ENCODE measurements at places on chromosomes 7 and 10.

DNA sequence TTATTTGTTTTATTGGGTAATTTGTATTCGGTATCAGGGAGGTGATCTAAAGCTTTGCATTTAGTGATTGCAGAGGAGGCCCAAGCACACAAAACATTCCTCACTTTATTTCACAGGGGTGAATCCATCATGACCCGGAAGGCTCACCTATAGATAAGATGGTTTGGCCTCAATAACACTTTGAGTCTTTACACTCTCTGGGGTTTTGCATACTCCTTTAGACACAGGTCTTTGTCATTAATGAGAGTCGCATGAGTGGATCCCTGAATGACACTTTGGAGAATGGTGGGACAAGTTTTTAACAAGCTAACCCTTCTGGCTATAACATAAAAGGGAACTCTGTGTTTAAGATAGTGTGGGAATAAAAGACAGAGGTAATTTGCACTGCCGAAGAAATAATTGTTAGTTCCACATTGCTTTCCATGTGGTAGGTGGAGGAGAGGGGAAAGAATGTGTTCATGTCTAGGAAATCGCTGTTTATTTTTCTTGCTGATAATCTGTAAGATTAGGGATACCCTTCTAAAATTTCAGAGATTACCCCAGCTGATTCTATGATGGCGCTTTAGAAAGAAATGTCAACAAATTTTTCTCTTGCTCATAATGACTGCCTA lies 455.8 kb downstream of the TFEC start:
- no peak for DNase-seq

GRCh38 chr10:84826704-84827103 lies 498.3 kb downstream of the CCSER2 start:
- DNase-seq = no peak

DNA sequence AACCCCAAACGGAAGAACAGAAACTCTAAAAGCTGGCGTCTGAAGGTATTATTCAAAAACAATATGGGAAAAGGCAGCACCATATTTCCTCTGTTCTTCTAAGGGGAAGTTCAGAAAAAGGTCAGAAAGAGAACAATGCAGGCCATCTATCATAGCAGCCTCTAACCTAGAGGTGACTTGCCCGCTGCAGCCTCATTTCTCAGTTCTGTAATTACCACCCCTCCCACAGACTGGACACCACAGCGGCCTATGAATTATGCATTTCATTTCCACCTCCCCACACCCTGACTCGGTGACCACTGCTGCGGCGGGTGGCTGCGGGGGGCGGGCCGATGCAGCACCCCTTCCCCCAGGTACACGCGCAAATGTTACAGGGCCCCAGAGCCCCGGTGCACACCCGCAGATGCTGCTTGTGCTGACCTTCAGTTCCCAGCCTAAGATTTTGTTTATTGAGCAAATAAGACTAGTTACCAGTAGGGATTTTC lies 125.5 kb downstream of the CLEC2L start:
- no peak for DNase-seq

GRCh38 chr7:25720427-25720826 lies 431.6 kb upstream of the NFE2L3 start:
- no peak for DNase-seq

DNA sequence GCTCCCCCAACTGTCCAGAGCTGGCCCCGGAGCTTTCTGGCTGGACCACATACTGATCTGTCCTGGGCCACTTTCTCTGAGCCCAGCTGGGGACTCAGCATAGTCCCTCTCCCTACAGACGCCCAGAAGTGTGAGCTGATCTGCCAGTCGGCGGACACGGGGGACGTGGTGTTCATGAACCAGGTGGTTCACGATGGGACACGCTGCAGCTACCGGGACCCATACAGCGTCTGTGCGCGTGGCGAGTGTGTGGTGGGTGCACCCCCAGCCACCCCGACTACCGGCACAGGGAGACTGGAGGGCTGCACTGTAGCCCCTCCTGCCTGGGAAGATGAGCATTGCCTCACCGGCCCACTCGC lies 41.8 kb downstream of the TBATA start:
- no peak for DNase-seq

DNA sequence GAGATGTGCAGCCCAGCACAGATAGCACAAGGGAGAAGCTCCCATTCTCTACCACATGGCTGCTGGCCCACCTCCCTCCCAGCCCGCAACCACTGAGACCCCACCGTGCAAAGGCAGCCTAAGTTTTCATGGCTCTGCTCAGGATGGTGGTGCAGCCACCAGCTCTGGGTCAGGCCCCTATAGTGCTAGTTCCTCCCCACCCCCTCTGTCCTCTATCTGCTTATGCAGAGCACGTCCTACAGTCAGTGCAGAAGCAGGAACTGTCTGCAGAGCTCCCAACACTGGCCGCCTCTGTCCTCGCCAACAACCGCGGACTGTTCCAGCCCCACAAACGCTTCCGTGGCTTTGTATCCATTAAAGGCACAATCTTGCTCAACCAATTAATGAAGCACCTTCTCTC lies 278.9 kb downstream of the GRID1 start:
- no peak for DNase-seq

- DNase-seq = no peak
These were observed 106.2 kb downstream of the KAT6B start for GRCh38 chr10:74932648-74933047.

GRCh38 chr10:21171197-21171935 lies 274.3 kb upstream of the NEBL start:
- DNase-seq = no peak

DNA sequence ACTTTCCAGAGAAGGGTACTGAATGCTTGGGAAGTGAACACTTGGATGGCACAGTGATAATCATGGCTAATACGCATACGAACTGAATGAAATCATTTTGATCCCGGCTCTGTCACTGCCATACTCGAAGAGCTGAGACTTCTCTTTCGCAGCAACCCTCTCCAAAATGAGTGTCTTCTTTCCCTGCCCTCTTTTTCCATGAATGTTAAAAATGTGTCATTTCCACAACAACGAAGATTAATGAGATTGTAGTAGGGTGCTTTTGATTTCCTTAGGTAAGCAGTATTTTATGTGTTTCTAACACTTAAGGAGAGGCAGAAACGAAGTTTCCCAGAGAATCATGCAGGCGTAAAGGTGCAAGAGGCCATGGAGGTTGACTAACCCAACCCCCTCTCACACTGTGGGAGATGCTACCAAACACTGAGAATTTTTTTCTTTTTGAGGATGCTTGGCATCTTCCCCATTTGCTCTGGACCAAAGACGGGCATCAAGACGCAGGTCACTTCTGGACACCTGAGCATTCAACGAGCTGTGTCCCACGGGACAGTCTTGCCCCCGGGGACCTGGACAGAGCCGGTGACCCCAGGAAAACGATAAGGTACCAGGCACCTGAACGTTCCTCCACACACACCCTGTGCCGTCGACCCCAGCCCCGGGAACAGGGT lies 823 bp downstream of the COPG2 start:
- DNase-seq = no peak

- no peak for DNase-seq
These were observed 141.9 kb downstream of the RPS24 start for GRCh38 chr10:78175444-78176015.

DNA sequence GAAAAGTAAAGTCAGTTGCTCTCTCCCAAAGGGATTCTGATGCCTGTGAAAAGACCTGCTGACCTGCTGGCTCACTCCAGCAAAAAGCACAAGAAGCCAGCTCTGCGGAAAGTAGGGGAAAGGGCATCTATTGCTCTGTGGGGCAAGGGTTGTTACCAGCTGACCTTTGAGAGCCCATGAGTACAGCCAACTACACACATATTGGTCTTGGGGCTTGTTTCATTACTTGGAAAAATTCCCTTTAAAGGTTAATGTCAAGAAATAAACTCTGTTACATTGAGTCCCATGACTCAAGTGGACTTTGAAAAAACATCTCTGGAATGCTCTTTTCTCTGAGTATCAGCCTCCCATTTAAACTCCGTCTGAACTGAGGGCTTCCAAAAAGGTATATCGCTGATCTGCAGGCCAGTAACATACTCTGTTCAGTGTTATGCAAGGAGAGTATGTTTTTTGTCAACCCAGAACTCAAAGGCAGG lies 53.2 kb downstream of the PANK1 start:
- no peak for DNase-seq

- DNase-seq = no peak
These were observed 51.9 kb upstream of the CHST15 start for GRCh38 chr10:124145109-124145870.

GRCh38 chr7:1355568-1356340 lies 103.5 kb downstream of the MICALL2 start:
- no peak for DNase-seq

DNA sequence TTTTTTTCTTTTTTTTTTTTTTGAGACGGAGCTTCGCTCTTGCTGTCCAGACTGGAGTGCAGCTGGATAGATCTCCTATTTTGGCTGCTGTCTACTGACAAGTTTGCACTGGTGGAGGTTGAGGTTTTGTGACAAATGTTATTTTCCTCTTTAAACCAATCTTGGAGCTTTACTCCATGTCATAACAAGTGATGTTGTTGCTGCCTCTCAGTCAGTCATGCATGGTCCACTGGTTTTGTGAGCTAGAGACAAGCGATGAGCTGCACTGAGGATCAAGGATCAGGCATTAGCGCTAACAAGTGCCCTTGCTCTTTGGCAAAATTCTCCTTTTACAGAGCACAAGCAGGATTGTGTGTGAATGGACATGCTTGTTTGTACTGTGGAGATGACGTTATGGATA lies 805 bp upstream of the WDFY4 start:
- no peak for DNase-seq

GRCh38 chr7:150313870-150314269 lies 9.3 kb upstream of the LRRC61 start:
- no peak for DNase-seq

GRCh38 chr10:32771217-32771616 lies 186.8 kb downstream of the ITGB1 start:
- DNase-seq = no peak

DNA sequence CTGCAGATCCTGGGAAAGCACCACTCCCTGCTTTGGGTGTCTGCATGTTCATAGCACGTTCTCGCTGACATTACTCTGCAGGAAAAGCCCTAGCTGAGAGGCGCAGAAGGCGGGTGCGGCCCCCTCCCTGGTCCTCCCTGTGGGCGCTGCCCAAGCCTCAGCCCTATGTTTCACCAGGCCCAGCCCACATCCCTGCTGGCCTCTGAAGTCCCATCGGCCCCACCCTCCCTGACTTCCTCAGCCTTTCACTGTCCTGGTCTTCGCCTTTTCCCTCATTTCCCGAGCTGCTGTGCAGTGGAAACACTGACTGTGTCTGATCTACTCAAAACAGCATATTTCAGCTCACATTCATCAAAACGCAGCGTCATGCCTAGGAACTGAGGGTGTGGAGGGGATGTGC lies 36.3 kb upstream of the DIP2C start:
- no peak for DNase-seq

DNA sequence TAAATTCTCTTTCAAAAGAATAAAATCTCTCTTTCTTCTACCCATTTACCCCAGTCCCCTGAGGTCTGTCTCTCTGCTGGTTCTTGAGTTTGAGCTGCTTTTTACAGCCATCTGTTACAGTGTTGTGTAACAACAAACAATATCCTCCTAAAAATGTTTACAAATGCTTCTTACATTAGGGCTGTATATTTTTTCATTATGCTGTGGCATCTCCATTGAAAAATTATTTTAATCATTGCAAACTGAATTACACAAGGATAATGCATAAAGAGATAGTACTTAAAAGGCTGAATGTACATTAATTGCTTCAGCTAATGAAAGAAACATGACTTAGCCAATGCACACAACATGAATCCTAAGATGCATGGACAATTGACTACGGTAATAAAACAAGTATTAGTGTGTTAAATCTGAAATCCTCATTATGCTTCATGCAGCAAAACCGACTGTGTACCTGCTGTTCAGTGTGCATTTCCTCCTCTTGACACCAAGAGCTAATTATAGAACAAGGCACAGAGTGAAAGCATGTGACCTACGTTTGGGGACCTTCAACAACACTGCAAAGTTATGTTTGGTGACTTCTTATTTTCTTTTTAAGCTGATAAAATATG lies 181.7 kb upstream of the RHOBTB1 start:
- no peak for DNase-seq

- DNase-seq = no peak
These were observed 9.4 kb downstream of the SLC35B4 start for GRCh38 chr7:134307320-134307719.

GRCh38 chr10:123554656-123555055 lies 111.5 kb upstream of the GPR26 start:
- DNase-seq = no peak

- no peak for DNase-seq
These were observed 5.7 kb downstream of the KIAA1549 start for GRCh38 chr7:138975343-138976104.

DNA sequence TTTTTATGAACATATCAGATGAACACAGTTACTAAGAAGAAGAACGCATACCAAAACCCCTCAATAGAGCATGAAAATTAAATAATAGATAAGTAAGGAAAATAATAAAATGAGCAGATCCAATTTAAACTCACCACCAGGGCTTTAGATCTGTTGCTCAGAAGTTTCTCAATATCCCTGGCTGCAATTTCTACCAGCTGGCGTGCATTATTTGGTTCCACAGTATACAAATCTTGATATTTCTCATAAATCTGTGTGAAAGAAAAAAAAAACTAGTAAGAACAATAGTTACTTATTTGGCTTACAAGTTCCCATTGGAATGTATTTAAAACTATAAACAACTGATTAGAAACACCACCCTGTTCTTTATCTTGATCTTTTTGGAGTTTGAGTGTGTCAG lies 108.6 kb downstream of the CACNA2D1 start:
- DNase-seq = no peak

DNA sequence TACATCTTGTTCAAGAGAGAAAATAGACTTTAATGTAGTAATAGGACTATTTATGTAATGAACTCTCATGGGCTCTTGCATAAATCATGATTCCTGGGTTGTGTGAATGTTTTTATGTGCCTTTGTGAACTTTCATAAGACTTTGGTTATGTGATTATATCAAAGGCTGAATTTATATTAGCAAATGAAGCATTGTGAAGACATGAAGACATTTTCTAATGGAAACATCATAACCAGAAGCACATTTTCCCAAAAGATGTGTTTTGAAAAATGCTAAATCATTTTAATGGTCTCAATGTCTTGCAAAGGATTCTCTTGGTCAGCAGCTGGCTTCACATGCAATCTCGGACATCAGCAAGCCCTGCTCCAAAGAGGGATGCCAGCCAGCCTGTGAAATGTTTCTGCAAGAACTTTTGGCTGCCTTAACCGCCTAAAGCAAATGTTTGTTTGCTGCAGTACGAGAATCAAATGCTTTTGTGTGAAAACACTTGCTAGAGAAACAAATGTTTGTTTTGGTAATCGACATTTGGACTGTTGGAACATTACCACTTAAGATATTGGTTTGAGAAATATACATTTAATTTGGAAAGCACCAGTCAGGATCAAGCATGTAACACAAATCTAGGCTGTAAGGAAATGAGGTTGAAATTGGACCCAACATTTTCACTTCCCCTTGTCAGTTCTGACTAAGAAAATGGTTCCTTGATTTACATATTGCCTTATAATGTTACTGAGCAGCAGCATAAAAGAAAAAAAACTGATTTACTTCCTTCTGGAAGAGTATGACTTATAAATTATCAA lies 102.1 kb downstream of the RTKN2 start:
- DNase-seq = no peak
